ENCODE measurements at places on chromosomes 2 and 18. TPM values are rescaled to one million over a fixed set of nuclear protein-coding genes. Genes with fewer than 3 reads are reported as not detected.

Gene C1D
- total RNA-seq: 43.0 TPM

- DNase-seq: no peak
Observed at GRCh38 chr18:30792051-30792450, 250.5 kb downstream of the DSC3 start.

DNA sequence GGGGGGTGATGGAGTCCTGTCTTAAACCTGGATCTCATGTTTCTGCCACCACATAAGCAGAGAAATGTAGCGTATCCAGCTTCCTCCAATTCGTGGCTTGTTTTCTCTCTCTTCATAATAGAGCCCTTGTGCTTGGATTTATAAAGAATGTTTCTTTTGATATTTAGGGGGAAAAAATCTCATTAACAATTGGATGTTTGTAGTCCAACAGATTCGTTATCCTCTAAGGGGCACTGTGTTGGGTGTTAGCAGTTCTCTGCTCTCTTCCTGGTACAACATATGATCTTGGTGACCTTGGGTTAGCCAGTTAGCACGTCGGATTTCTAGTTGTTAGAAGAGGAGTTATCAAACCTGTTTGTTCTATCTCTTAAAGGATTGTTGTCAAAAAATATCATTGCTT is 127.8 kb downstream of the FMNL2 start:
- no peak for DNase-seq

Gene TOGARAM2
- total RNA-seq: under 0.01 TPM

DNA sequence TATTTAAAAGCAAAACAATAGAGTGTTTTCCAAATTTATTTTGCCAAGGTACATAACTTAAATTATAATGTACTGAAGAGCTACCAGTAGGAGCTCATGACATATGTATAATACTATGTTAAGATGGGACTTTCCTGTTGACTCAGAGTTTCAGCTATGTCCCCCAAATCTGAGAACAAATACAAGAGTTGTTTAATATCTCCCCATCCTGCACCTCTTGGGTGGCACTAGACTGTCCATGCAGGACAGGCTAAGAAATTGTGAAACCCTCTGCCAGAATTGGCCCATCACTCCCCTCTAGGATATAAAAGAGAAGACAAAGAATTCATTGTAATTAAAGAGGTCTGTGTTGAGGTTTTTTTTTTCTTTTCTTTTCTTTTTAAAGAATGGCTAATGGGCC is 21.7 kb upstream of the CTAGE1 start:
- DNase-seq: peak; percentile 32
